ENCODE measurements at places on chromosomes 13 and 19. TPM values are rescaled to one million over a fixed set of nuclear protein-coding genes. Genes with fewer than 3 reads are reported as not detected.

Gene CPAMD8
- 24.0 TPM for total RNA-seq

Gene MUC16
- 16.2 TPM for total RNA-seq

Gene OR7A5
- 1.3 TPM for total RNA-seq

DNA sequence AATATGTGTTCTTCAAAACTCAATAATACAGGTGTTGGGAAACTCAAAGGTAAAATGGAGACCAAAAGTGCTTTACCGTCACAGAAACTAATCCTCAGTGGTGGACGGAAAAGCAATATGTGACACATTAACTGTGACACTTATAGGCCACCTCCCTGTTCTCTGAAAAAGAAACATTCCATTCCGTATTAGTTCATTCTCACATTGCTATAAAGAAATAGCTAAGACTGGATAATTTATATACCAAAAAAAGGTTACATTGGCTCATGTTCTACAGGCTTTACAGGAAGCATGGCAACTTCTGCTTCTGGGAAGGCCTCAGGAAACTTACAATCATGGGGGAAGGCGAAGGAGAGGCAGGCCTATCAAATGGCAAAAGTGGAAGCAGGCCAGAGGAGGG is 435.3 kb upstream of the HTR2A start:
- no peak overlapping the region for H3K27ac ChIP-seq
- H3K4me3 ChIP-seq = no peak overlapping the region
- H3K4me1 ChIP-seq = no peaks in the 10 kb centered on the region
- no peak for DNase-seq
- H3K27me3 ChIP-seq = no peaks in the 10 kb centered on the region

DNA sequence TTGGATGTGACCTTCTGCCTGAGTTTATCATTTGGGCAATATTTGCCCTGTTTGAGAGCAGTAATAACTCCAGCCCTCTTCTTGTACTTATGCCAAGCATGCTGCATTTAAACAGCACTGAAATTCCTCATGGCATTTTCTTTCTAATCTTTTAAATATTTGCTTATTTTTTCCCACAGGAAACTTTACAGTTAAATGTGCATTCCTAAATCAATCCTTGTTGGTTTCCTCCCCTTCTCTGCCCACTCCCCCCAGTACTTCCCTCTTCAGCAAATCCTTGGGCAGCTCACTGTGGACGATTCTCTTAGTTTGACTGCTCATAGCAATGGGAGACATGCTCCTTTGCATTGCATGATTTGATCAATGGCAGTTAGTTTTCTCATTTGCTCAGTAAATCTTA is 68.7 kb downstream of the RAP2A start:
- DNase-seq = no peak
- no peaks in the 10 kb centered on the region for H3K27me3 ChIP-seq
- no peak overlapping the region for H3K4me3 ChIP-seq
- H3K4me1 ChIP-seq = no peaks in the 10 kb centered on the region
- no peaks in the 10 kb centered on the region for H3K36me3 ChIP-seq

All from breast epithelium (tissue), 4 donors.